Endothelial cell (in vitro differentiated cells): ENCODE measurements at places on chromosomes 1 and 21.

DNA sequence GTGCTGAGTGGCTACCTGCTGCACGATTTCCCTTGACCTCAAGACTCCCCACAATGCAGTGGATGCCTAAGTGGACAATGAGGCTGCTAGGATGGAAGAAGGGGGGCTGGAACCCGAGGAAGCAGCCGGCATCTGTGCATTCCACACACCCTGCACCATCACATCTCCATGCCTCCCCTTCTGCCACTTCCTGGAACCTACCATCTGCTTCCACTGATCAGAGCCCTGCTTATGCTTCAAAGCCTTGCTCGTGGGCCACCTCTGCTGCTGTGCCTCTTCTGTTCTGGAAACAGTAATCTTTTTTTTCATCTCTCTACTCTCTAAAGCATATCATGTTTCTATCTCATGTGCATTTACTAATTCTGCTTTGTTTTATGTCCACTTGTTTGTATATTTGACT lies 66.2 kb upstream of the WDR26 start:
- no peak for DNase-seq

- no peak for DNase-seq
Measured at GRCh38 chr1:182083851-182084486, 22.5 kb upstream of the ZNF648 start.

- no peak for DNase-seq
Measured at GRCh38 chr1:234958706-234959657, 169.7 kb downstream of the TOMM20 start.

- no peak for DNase-seq
Measured at GRCh38 chr1:89436856-89437255, 73.0 kb downstream of the GBP6 start.

GRCh38 chr1:186768906-186769305 lies 59.8 kb upstream of the PLA2G4A start:
- no peak for DNase-seq

DNA sequence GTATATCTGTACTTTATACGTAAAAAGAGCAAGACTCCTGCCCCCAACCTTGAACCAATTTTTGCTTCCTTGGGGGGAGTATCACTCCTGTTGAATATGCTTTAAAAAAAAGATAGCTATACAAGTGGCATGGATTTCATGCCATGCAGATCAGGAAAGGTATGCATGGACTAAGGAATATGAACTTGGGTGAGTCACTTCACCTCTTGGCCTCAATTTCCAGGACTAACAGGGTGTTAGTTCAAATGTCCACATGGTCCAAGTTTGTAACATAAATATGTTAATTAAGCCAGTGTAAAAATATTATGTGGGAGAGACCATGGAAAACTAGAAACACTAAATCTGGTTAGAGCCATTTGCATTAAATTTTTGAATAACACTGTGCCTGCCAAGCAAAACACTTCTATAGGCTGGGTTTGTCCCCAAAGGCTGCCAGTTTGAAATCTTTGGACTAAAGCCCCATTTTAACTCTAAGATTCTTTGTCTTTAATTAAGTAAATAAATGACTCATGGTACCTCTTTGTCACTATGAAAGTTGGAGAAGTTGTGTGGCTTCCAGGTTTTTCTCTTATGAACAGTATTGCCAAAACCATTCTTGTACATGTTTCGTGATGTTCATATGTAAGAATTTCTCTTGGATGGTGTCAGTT lies 33.1 kb downstream of the FAM177B start:
- no peak for DNase-seq

DNA sequence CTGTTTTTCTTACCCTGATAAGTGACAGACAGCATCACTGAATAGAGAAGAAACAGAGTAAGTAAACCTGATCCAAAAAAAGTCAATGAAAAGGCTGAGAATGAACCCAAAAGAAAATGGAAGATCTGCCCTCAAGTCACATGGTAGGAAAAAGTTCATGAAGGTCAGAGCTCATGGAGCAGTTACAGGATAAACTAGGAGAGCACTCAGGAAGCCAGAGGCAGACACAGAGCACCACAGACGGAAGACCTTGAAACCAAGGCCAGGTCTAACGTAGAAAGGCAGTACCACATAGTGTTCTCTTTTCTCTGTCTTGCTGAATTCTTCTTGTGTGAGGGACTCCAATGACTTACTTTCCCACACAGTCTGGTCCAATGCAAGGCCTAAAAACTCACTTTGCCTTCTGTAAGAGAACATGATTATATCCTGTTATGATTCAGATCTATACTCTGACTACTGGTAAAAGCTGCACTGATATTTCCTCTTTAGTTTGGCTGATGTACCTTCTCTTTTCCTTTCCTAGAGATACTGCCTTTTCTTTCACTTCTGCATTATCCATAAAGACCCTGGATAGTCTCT lies 40.8 kb downstream of the RTCA start:
- DNase-seq, result no peak
